ENCODE measurements at places on chromosomes 3 and 15.
A peak's percentile ranks its signal among the peaks of the same experiment; 100 is the strongest.

GRCh38 chr3:64945171-64945729, 257.4 kb upstream of the ADAMTS9 start:
- no peak for DNase-seq

DNA sequence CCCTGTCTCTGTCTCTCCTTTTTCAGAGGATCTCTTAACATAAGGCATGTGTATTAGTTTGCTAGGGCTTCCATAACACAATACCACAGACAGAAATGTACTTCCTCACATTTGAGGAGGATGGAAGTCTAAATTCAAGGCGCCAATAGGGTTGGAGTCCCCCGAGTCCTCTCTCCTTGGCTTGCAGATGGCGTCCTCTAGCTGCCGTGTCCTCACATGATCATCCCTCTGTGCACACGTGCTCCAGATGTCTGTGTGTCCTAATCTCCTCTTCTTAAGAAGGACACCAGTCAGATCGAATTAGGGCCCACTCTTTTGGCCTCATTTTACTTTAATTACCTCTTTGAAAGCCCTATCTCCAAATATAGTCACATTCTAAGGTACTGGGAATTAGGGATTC, 23.0 kb upstream of the BFSP2 start:
- DNase-seq, result peak; percentile 4

DNA sequence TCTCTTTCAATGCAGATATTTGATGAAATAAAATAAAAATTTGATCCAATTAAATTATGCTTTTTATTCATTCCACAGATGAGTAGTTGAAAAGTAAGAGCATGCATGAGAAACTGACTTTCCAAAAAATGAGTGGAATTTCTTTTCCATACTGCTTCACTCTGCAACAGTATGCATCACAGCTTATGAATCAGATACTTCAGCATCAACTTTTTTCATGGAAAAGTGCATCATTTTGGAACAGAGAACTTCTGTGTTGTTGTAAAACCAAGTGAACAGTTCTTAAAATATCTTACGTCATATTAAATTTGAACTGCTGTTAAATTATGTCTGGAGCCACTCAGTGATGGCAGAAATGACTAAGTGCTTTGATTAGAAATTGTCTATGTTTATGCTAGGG, 16.7 kb upstream of the SLC7A14 start:
- no peak for DNase-seq

DNA sequence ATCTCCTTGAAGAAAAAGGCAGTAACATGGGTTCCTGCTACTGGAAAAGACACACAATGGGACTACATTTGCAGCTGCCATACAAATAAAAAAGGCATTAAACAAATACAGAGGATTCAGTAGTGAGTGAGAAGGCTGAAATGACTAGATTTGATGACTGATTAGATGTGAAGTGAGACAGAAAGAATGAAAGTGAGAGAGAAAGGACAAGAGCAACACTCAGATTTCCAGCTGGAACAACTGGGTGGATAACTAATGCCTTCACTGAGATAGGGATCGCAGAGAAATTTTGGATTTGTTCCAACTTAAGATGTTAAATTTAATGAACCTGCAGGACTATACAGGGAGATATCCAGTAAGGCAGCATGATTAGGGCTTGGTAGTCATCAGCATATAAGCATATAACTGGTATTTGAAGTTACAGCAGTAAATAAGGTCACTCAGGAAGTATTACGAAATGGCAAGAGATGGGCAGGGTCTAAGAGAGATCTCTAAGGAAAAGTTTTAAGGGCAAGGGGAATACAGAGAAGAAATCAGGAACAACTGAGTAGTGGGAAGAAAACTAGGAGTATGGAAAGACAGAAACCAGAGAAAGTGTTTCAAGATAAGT, 8.2 kb downstream of the OSBPL11 start:
- DNase-seq, result no peak

GRCh38 chr3:13745636-13746035, 134.2 kb downstream of the WNT7A start:
- DNase-seq, result no peak

GRCh38 chr15:92524874-92525565, 130.6 kb downstream of the FAM174B start:
- DNase-seq, result no peak

DNA sequence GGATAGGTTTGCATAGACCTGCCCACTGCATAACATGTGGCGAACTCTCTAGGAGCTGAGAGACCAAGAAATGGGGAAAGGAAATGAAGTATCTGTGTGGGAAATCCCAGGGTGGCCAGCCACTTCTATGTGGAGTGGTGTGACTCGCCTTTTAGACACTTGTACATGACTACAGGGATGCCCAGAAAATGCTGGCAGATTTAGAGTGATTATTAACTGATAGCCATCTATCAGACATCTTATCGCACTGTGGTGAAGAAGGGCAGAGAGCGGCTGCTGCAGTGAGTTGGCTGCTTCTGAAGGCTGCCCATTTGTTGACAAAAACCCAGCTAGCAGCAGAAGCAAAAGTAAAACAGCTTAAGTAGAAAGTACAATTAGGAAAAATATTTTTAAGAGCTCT, 18.1 kb upstream of the STAC start:
- DNase-seq, result peak; percentile 60

- peak; percentile 58 for DNase-seq
Observed at GRCh38 chr15:63348392-63348791, 33.3 kb downstream of the CA12 start.

DNA sequence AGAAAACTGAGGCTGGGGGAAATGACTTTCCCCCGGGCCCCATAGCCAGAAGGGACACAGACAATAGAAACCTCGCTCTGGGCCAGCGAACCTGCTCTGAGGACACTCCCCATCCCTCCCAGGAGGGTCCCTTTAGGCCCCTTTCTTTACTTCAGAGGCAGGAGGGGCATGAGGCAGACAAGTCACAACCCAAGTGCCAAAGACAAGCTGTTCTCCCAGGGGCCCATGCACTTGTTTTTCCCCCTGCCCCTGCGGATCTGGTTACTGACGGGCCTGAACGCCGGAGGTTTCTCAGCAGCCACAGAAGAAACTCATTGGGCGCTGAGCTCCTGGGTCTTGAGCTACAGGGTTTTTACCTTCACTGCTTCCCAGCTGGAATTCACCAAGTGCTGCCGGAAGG, 9.8 kb downstream of the PGPEP1L start:
- DNase-seq, result no peak

DNA sequence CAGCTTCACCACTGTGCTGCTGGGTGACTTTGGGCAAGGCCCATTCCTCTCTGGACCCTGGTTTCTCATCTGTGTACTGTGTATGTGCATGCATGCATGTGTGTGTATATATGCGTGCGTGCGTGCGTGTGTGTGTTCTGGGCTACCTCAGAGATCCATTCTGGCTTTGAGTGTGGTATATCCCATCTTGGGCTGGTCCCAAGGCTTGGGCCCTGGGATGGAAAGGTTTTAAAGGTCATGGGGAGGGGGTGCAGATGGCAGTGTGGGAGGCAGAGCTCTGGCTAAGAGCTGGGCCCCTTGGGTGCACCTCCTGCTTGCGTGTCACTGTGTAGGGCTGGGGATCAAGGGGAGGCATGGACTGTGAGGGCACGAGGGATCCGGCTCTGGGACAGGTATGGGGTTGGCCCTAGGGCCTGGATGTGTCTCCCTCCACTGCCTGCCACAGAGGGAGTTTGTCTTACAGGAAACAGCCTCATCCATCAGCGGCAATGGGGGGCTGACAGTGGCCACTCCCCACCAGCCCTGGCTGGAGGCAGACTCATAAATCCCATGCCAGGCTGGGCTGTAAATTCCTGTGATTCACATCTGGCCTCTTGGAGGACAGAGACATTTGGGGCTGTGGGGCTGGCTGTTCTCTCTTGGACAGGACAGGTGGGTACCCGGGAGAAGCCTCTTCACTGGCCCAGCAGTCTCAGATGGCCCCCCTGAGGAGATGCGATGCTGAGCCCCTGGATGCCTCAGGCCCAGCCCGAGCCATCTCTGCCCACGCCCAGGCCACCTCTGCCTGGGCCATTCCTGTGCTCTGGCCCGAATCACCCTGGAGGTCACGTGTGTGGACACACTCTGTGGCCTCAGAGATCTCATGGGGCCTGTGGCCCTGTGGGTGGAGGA, 21.4 kb upstream of the CSPG4 start:
- DNase-seq, result no peak

GRCh38 chr3:19711160-19711782, 222.7 kb downstream of the EFHB start:
- no peak for DNase-seq

DNA sequence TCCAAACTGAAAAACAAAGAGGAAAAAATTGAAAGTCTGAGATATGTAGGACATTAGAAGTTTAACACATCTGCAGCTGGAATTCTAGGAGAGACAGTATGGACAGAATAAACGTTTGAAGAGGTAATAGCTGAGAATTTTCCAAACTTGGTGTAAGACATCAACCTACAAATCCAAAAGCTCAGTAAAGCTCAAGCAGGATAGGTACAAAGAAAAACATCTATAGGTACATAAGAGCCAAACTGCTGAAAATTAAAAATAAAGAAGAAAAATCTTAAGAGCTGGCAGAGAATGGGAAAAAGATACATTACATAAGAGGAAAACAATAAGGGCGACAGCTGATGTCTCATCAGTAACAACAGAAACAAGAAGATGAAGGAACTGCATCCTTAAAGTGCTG, 22.8 kb upstream of the C3orf22 start:
- no peak for DNase-seq

DNA sequence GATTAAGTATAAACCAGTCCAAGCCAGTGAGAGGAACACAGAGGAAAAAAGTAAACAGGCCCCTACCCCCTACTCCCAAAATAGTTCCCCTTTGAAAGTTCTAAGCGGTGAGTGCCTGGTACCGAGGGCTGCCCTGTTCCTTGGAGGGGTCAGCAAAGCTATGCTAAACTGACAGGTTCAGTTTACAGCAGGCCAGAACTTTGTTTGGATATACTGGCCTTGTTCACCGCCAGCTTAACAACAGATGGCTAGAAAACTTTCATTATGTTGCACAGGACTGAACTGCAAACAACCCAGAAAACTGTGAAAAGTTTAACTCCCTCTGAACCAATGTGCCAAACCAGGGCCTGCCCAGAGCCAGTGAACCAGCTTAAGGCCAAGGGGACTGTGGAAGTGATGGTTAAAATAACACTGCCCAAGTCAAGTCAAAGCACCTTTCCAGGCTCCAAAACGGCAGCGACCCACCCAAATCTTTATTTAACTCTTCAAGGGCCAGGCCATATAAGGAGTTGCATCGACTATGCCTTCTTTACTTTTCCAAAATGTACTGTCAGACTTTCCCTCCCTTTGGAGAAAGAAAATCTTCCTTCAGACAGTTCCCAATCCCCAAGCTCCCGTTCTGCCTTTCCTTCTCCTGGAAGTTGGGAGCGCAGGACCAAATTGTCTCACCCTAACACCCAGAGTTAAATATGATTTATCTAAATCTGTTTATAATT, 448.0 kb downstream of the FOXP1 start:
- no peak for DNase-seq

- no peak for DNase-seq
Observed at GRCh38 chr15:100042558-100042957, 299.2 kb downstream of the ADAMTS17 start.

Data from fibroblast of skin of right quadriceps (primary cell).